ENCODE measurements at places on chromosomes 16 and 17.

DNA sequence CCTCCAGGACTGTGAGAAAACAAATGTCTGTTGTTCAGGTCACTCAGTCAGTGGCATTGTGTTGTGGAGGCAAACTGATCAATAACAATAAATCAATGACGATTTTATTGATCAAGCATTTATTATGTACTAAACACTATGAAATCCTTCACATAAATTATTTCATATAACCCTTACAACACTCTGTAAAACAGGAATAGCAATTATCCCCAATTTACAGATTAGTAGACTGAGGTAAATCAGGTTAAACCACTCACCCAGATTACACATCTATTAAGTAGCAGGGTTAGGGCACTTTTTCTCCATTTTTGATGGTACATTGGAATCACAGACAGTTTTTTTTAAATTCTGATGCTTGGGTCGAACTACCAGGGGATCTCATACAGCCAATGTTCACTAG is 372.8 kb upstream of the MAF start:
- DNase-seq: no peak

- no peak for DNase-seq
Measured at GRCh38 chr17:76585649-76586593, at the start of gene ST6GALNAC2. Gene ST6GALNAC2, minus strand, starts transcription at chr17:76585860. Its CDS starts 52 bp downstream, at chr17:76585808.

- DNase-seq: peak; percentile 64
Measured at GRCh38 chr17:48472411-48473281, 42.6 kb upstream of the SKAP1 start.

- no peak for DNase-seq
Measured at GRCh38 chr17:81665205-81666091, 957 bp downstream of the OXLD1 start.

- no peak for DNase-seq
Measured at GRCh38 chr16:23486480-23486879, 23.8 kb downstream of the GGA2 start.

- DNase-seq: no peak
Measured at GRCh38 chr16:88375996-88376834, 6.5 kb upstream of the ZNF469 start.

GRCh38 chr17:39306509-39307212 is 80.9 kb upstream of the STAC2 start:
- DNase-seq: no peak

DNA sequence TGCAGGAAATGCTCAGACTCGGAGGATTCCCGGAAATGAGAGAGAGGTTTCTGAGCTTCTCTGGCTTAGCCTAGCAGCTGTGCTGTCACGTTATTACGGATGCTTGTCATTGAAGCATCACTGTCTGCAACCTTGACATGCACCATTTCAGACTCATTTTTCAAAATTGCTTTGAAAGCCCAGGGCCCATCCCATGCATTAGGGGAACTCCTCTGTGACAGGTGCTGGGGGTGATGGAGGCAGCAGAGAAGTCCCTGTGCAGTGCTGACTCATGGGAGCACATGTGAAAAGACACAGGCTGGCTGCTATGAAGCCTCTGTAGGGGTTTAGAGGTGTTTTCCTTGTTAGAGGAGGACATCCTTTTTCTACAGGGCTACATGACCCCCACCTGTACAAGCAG is 214.0 kb upstream of the MPHOSPH6 start:
- no peak for DNase-seq

- no peak for DNase-seq
Measured at GRCh38 chr17:51064061-51064735, 56.5 kb downstream of the SPAG9 start.

GRCh38 chr17:73465130-73465952 is 153.5 kb upstream of the CDC42EP4 start:
- DNase-seq: no peak

DNA sequence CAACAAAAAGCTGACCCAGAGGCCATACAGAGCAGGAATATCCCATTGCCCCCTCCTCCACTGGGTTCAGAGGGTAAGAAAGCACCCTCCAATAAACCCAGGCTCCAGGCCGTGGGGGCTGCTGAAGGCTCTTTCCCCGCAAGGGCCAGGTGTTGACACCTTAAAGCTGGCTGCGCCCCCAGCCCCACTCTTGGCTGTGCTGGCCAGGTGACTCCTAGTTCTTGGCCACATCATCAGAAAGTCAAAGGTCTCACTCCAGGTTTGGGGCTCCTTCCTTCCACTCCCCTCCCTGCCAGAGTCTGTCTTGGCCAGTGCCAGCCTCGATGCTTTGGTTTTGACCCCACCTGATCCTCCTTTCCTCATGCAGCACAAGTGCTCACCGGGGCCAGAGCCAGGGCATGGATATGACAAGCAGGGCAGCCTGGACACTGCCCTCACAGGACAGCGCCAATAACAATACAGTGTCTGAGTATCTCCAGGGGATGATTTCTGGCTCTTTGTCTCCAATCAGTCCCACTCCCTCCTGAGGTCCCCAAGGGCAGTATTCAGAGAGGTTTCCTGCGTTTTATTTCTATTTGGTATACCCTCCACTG is 8.2 kb downstream of the SLC46A1 start:
- DNase-seq: no peak

- DNase-seq: no peak
Measured at GRCh38 chr16:81457326-81458133, 12.9 kb downstream of the CMIP start.

DNA sequence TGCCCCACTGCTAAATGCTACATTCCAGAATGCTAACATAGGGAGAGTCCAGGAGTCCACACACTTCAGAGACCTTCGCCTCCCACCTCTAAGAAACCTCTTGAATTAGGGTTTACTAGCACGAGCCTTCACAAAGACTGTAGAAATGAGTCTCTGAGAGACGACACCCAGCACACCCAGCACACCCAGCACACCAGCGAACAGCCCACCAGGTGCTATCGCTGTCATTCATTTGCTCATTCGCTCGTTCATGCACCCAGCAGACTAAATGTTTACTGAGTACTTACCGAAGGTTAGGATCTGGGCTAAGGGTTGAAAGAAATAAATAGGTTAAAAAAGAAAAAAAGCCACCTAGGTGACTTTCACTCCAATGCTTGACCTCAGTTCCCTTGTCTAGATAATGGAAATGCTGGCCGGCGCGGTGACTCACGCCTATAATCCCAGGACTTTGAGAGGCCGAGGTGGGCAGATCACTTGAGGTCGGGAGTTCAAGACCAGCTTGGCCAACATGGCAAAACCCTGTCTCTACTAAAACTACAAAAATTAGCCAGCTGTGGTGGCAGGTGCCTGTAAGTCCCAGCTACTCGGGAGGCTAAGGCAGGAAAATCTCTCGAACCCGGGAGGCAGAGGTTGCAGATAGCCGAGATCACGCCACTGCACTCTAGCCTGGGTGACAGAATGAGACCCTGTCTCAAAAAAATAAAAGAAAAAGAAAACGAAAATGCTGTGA is 100.8 kb downstream of the ADCY9 start:
- no peak for DNase-seq

DNA sequence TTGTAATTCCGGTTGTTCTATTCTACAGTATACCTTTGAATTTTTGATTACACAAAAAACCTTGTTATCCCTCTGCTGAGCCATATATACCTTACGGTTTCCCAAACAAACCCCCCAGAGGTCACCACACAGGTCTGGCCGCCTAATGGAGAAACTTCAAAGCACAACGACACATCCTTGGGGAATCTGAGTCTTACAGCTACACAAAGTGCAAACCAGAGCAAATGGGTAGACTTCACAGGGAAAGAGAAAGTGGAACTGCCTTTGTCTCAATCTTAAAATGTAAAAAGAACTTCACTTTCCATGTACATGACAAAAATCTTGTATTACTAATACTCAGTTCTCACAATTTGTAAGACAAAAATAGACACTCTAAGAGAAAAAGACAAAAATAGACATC is 2.7 kb downstream of the FBXO31 start:
- DNase-seq: no peak

DNA sequence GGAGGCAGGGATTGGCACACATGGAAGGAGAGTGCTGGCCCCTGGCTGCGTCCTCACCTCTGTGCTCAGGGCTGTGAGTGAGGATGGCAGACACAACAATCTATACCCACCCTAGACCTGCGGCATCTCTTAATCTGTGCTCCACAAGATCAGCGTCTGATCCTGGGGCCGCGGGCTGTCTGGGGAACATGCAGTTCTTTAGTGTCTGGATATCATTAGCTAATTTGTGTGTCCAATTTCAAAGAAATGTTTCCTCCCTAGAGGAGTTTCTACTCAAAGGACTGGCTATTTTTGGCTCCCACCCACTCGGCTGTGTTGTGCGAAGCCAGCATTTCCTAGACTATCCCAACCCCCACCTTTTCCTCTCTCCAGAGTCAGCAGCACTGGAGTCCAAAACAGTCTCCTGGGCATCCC is 93.8 kb downstream of the GRIN2A start:
- DNase-seq: no peak

- no peak for DNase-seq
Measured at GRCh38 chr17:71494062-71494855, 626.6 kb upstream of the SOX9 start.

DNA sequence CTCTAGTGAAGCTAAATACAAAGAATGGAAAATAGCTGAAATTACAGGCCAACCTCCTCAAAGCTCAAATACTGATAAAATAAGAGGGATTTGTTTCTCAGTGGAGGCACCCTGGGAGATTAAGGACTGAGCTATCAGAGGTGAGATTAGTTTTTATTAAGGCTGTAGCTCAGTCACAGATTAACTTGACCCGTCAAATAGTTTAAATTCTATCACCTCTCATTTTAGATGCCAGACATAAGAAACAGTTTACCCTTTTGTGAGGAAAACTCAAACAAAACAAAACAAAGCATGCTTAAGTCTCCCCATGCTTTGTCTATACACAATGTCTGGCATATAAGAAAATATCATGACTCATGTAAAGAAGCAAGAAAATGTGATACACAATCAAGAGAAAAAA is 208.3 kb upstream of the PMFBP1 start:
- no peak for DNase-seq
